ENCODE measurements at places on chromosomes 13 and 19.

DNA sequence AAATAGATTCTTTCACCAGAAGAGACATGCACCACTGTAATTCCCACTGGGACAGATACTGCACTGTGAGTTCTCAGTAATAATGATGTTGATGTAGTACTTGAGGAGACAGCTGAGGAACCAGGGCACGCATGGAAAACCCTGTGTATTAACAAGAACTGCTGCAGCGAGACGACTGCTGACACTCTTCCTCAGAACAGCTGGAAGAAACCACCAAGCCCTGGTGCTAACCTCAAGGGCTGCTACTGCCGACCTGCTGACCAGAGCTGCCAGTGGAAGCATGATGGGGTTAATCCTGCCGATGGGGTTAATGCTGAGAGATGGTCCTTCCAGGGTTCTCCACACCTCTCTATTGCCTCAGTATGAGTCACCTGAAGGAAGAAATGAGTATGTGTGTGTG is 45.6 kb downstream of the EDNRB start:
- no peak for DNase-seq

GRCh38 chr13:47869776-47870175 is 131.3 kb downstream of the SUCLA2 start:
- no peak for DNase-seq

- DNase-seq = no peak
Observed at GRCh38 chr13:87851410-87851809, 180.2 kb downstream of the SLITRK5 start.

DNA sequence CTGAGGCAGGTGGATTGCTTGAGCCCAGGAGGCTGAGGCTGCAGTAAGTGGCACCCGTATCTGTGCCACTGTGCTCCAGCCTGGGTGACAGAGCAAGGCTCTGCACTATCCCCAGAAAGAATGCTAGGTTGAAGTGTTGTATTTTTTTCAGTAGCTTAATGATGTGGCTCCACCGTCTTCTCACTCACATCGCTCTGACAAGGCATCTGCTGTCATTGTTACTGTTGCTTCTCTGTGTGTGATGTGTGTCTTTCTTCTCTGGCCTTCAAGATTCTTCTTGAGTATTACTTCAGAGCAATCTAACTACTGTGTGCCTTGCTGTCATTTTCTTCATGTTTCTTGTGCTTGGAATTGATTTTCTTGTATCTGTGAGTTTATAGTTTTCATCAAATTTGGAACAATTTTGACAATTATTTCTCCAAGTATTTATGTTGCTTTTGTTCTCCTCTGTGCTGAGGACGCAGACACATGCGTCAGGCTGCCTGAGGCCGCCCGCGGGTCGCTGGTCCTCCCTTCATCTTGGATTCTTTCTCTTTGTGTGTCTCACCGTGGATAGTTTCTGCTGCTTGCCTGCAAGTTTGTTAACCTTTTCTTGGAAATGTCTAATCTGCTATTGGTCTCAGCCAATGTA is 10.8 kb downstream of the ADPRHL1 start:
- no peak for DNase-seq

DNA sequence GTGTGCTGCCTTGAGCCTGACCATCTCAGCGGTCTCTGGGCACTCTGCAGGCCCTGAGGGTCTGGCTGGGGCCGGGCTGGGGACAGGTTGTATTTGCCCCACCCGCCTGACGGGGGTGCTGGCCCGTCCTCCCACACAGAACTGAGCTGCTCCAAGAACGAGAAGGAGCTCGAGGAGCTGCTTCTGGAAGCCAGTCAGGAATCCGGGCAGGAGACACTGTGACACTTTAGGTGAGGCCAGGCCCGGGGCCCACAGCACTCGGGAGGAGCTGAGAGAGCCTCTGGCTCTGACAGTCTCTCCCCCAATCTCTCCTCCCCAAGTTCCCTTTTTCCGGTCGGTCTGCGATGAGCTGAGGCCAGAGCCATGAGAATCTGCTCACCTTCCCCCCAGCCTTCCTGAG is 14.5 kb downstream of the NKPD1 start:
- no peak for DNase-seq

- no peak for DNase-seq
Observed at GRCh38 chr19:45934551-45935230, 20.1 kb upstream of the NANOS2 start.
